ENCODE measurements at places on chromosomes 16 and 17.

DNA sequence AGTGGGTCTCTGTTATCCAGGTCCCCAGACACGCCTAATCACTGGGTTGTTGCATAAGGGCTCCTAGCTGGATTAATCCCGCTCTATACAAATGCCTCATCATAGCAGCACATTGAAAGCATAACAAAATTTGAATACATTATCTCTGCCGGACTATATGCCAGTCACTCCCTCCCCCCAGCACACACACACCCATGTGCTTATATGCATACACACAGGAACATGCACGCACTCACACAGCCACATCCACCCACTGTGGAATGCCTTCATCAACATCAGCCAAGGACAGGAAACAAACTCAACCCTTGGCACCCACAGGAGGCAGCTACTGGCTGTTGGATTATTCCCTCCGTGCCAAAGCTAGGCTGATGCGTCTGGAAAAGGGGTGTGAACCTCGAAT lies 3.5 kb upstream of the CDH13 start:
- DNase-seq: peak; percentile 22

GRCh38 chr16:67537636-67538591 lies 9.3 kb downstream of the RIPOR1 start:
- no peak for DNase-seq

DNA sequence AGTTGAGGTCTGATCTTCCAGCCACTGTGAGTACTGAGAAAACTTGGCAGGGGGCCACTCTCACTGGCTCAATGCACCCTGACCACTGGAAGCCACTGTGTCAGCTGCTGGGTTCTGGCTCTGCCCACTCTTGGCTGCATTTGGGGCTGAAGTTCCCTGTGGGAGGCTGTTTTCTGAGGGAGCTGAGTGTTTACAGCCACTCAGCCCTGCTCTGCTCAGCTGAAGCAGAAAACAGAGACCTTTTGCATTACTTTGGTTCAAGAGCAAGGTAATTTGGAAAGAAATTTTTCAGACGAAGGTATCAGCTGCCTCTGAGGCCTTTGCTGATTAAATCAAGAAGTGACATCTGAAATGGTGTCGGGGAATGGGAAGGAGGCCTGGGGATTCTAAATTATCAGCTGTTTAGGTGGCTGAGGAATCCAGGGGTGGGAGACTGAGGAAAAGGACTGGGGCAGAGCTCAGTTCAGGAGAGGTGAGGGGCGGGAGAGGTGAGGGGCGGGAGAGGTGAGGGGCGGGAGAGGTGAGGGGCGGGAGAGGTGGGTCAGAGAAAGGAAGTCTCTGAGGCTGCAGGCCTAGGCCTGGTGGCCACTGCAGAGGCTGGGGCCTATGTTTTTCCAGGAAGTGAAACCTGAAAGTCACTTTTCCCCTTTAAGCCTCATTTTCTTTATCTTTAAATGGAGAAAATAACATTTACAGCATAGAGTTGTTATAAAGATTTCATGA lies at the start of gene ACSM5:
TSS of gene ACSM5 (plus strand) at position 137 of the 723 bp plus-strand sequence. CDS start 1,951 bp downstream, outside the sequence.
- DNase-seq: no peak

DNA sequence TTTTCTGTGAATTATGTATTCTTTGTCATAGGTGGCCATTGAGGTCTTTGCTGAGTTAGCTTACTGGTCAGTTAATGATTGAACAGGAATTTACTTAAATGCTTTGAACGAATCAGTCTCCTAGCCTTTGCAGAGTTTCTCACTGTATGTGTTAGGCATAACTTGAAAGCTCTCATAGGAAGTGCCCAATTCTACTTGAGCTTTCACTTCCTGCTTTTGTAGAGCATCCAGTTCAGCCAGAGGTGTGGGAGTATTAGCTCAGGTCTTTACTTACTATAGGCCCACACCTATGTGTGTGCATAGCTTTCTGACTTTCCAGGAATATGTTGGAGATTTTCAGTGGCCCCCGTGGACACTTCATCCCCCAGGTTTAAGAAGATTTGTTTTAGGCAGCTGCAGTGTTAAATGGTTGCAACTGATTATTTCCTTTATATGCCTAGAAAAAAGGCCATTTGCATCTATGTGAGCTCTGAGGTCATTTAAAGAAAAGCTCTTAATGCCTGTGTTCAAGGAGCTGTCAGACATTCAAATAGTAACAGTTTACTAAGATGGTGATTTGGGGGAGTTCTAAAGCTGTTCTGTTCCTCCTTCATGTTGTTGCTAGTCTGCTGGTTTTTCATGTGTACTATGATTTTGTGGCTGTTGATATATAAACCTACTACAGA lies 62.3 kb downstream of the PHKB start:
- DNase-seq: no peak

DNA sequence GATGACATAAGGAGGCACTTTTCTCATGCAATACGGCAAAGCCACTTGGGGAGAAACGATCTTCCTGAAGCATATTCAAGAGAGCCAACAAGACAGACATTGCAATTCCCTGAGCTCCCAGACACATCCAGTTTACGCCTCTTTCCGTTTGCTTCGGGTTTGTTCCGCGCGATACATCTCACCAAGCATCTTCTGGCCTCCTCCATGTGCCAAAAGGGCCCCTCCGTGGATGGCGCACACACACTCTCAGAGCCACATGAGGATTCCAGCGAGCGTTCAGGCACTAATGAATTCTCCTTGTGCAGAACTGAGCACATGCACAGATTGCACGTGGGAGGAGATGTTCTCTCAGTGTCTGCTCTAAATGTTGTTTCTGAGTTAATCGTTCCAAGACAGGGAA lies 146.7 kb upstream of the SHISA6 start:
- DNase-seq: no peak

- no peak for DNase-seq
Observed at GRCh38 chr17:11900041-11900476, 97.2 kb downstream of the ZNF18 start.

- no peak for DNase-seq
Observed at GRCh38 chr17:7019367-7019766, 3.5 kb upstream of the BCL6B start.

GRCh38 chr16:80924372-80924978 lies 82.2 kb downstream of the CMC2 start:
- peak; percentile 65 for DNase-seq

DNA sequence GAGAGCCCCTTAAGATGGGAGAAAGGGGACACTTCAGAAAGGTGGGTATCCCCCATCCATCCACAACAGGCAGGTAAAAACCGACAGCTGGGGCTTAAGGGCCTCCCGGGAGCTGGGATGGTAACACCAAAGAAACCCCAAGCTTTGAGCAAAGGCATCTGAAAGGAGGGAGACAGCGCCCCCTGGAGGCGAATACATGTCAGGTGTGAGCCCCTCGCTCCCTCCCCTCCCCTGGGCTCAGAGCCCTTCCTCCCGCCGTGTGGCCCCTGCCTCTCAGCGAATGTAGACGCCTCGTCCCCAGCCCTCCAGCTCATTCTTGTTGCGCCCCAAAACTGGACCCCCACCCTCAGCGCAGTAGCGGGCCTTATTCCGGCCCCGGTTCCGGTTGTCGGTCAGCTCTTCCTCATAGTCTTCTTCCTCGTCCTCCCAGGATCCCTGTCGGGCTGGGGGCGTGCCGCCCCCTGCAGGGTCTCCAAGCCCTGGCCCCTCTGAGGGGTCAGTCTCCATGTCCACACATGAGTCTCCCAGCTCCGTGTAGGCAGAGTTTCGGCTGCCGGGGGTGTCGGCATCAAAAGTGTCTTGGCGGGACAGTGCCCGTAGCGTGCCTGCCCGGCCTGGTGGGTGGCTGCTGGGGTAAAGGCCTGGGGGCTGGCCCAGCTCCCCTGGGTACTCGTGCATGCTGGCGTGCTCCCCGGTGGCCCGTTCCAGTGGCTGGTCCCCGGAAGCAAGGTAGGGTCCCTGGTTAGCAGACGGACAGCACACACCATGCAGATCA lies 9.1 kb upstream of the ARL5C start:
- peak; percentile 52 for DNase-seq

- no peak for DNase-seq
Observed at GRCh38 chr16:84827897-84828296, 8.1 kb downstream of the CRISPLD2 start.

- DNase-seq: no peak
Observed at GRCh38 chr16:87107201-87107600, 210.0 kb downstream of the C16orf95 start.

GRCh38 chr17:7880076-7880868 lies 8.3 kb upstream of the CHD3 start:
- DNase-seq: no peak

DNA sequence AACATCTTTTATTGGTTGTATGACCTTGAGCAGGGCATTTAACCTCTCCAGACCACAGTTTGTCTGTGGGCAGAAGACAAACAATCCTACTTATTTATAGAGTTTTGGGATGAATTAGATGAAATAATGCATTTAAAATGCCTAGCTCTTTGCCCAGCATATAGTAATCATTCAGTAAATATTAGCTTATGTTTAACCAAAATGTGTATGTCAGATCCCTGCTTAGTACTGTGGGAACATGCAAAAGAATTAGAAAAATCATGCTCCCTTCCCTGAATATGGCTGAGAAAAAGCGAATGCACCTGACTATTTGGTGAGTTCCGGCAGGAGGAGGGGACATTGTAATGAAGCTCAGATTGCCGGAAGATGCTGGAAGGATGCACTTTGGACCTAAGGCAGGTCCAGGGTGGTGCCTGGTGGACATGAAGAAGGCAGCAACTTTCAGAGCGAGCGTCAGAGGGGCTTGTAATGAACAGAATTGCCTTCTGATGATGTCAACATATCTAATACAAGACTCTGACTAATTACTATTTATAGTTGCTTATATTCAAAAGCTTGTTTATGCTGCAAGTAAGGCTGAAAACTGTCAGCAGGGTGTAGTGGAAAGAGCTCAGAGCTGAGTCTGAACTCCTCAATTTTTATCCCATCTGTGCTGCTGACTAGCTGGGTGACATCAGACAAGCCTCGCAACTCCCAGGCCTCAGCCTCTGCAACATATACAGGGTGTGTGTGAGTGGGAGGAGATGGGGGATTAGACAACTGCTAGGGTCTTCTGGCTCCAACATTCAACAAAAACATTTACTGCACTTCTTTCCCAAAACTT lies 221.2 kb downstream of the PRKCA start:
- no peak for DNase-seq

DNA sequence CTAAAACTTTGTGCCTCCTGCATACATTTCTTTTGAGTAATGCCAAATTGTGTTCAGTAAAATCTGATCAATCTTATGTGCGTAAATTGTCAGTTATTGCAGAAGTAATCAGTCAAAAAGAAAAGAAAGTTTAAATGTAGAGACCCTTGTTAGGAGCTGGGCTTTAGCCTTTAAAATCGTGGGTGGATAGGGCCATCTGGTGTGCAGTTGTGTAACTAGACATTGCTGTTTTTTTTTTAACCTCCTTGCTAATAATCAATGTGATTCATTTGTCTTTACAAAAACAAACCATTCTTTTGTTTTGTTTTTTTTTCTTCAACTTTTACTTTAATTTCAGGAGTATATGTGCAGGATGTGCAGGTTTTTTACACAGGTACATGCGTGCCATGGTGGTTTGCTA lies 5.3 kb upstream of the WWOX start:
- no peak for DNase-seq

DNA sequence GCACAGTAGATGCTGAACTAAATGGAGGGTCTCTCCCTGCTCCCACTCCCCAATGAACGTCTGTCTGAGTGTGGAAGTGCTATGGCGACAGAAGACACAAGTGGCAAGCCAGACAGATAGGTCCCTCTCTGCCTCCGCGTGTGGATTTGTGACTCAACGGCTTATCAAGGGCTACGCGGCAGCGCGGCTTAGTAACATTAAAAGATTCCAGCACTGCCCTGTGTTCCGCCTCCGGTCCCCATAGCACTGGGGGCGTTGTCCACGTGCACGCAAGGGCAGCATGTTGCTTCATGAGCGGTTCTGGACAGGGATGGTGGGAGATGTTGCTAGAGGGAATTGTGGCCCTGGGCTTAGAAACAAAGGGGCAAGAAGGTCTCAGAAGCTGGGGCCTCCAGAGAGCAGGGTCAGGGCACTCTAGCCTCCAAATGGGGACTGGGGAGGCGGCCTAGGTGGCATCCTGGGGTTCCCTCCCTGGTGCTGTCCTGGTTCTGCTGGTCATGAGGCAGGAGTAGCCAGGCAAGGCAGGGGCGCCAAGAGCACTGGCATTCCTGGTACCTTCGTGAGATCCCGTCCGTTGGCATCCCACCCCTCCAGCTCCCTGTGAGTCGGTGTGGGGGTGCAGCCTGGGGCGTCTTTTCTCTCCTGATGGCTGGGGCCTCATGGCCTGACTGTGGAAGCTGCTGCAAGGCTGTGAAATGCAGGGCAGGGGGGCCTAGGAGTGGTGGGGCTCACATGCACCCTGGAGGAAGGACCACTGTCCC lies 9.1 kb downstream of the CRHR1 start:
- no peak for DNase-seq

GRCh38 chr17:50920041-50920410 lies 53.9 kb upstream of the TOB1 start:
- DNase-seq: no peak

- no peak for DNase-seq
Observed at GRCh38 chr17:66466106-66466820, 163.8 kb downstream of the PRKCA start.

GRCh38 chr16:51134876-51135275 lies 16.2 kb downstream of the SALL1 start:
- DNase-seq: no peak

DNA sequence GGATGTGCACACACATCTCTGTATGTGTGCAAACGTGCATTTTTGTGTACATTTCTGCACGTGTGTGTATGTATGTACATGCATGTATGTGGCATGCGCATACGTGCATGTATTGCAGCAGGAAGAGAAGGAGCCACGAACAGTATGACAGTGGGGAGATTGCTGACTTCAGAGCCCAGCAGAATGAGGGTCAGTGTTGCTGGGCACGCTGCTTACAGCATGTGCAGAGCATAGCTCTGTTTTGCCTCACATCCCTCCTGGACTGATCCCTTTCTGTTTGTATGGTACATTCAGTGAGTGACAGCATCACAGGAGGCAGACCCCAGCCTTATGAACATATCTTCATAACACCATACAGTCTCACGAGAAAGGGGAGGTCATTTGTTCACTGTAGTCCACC lies 934.0 kb upstream of the EEF2KMT start:
- DNase-seq: no peak

- no peak for DNase-seq
Observed at GRCh38 chr17:57803021-57803420, 46.8 kb downstream of the MRPS23 start.

- no peak for DNase-seq
Observed at GRCh38 chr16:49474741-49475140, 101.1 kb downstream of the C16orf78 start.

GRCh38 chr17:66357037-66357436 lies 54.6 kb downstream of the PRKCA start:
- DNase-seq: no peak

DNA sequence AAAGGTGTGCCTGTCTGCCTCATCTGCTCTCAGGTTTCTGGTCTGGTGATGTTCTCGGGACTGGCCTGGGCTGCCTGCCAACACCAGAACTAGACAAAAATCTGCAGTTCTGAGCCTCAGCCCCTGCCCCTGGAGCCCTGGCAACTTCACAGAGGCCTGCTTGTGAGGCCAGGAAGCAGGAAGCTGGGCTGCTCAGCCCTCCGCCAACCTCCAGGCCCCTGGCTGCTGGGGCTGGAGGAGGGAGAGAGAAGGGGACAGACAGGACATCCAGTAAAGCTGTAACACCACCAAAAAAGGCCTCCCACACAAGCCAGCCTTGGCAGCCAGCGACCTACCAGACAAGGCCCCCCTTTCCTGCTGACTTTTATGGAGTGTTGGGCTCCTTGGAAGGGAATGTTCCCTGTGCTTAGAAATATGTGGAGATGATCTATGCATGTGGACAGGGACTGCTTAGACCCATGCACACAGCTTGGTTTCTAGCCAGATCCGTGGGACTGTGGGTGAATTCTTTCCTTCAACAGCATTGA lies 157.6 kb downstream of the XYLT1 start:
- peak; percentile 92 for DNase-seq
